Kidney epithelial cell (primary cell): ENCODE measurements at places on chromosomes 12 and 14.

- DNase-seq: no peak
Observed at GRCh38 chr12:7832059-7832696, 40.5 kb downstream of the SLC2A14 start.

GRCh38 chr14:56094076-56094475 is 24.1 kb upstream of the PELI2 start:
- no peak for DNase-seq

GRCh38 chr14:91232052-91232451 is 12.5 kb downstream of the GPR68 start:
- DNase-seq: no peak

- DNase-seq: no peak
Observed at GRCh38 chr12:122793685-122794106, 19.3 kb downstream of the CCDC62 start.
